ENCODE measurements at places on chromosomes 2 and 18. TPM values are rescaled to one million over a fixed set of nuclear protein-coding genes. Genes with fewer than 3 reads are reported as not detected.

Gene METTL8
- total RNA-seq = 49.4 TPM

Gene PROKR1
- 0.52 TPM for total RNA-seq

Gene SP5
- total RNA-seq = not detected

Gene MC4R
- total RNA-seq = not detected

Gene CD28
- 88.8 TPM for total RNA-seq

Gene TMEFF2
- not detected for total RNA-seq

Gene SKOR2
- not detected for total RNA-seq

Gene ASTL
- total RNA-seq = 22.1 TPM

Gene CRYBA2
- not detected for total RNA-seq

Gene GREB1
- 0.52 TPM for total RNA-seq

Gene KCTD1
- 4.2 TPM for total RNA-seq

Gene NEUROD1
- total RNA-seq = not detected

Gene DSG1
- total RNA-seq = not detected

Gene CCDC74B
- total RNA-seq = 0.72 TPM

Gene TBC1D8
- 2.0 TPM for total RNA-seq

Gene IL36G
- not detected for total RNA-seq

Gene IL37
- not detected for total RNA-seq

Gene REL
- 62.4 TPM for total RNA-seq

Gene GULP1
- total RNA-seq = not detected

Gene POTEC
- total RNA-seq = not detected

Gene ITGA6
- 9.6 TPM for total RNA-seq

Gene SAG
- total RNA-seq = not detected

Gene RIT2
- total RNA-seq = not detected

Gene KIF1A
- 7.7 TPM for total RNA-seq

Gene MDH1
- total RNA-seq = 241 TPM

Gene FARP2
- 36.8 TPM for total RNA-seq

Gene NIF3L1
- total RNA-seq = 33.9 TPM

Gene FAM237A
- not detected for total RNA-seq

Gene SMAD7
- 9.0 TPM for total RNA-seq

Gene RAB27B
- total RNA-seq = not detected

Gene CHRND
- not detected for total RNA-seq

Gene WNT10A
- 7.1 TPM for total RNA-seq

Gene OTOF
- 1.1 TPM for total RNA-seq

Gene OR6B2
- total RNA-seq = not detected

Gene LRRTM1
- not detected for total RNA-seq

Gene SP140
- total RNA-seq = 42.7 TPM

Gene SERPINB11
- total RNA-seq = not detected

Data from activated naive CD8-positive, alpha-beta T cell treated with anti-CD3 and anti-CD28 coated beads for 36 hours (primary cell).